Activated naive CD8-positive, alpha-beta T cell treated with anti-CD3 and anti-CD28 coated beads, Interleukin-2, amount 50 U/mL, for 16 hours (primary cell): ENCODE measurements at places on chromosomes 2 and 18.

GRCh38 chr18:72329533-72329932, 214.6 kb downstream of the CBLN2 start:
- no peak for DNase-seq

GRCh38 chr2:47357483-47357882, 45.5 kb upstream of the MSH2 start:
- DNase-seq, result no peak

DNA sequence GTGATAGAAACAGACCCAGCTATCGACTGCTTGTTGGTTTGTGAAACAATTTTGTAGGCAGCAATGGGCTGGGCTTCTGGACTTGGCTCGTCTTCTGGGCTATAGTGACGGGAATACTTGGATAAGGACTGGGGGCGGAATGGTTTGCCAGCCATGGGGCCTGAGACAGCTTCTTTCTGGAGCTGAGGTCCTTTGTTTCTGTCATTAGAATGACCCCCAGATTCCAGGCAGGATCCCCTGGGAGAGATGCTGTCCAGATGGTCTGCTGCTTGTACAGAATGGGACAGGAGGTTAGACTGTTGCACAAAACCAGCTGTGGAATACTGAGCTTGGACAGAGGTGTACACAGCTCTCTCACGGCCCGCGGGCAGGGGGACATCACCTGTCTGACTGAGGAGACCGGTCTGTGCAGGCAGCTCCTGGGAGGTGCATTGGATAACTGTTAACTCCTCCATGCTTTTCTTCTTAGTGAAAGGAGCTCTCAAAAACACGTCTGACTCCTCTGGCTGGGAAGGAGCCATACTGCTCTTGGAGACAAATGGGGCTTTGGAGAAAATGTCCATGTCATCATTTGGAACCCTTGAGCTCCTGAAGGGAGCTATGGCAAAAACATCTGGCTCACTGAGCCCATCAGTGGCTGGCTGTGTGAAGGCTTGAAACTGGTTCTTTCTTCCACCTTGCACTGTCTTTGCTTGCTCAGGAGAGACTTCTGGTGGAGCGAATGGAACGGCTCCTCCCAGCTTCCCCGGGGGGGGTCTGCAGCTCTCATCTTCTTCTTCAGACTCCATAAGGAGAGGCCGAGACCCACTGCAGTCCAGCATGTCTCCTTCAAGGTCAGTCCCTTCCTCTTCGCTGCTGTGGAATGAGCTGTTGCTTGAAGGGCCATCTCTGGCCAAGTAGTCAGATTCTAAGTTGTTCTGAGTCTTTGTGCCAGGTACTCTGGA, 28.6 kb upstream of the NFU1 start:
- no peak for DNase-seq

- DNase-seq, result no peak
These were observed 5.3 kb upstream of the ITPRID2 start for GRCh38 chr2:181886192-181886591.

GRCh38 chr2:234577191-234577590, 80.3 kb upstream of the ARL4C start:
- DNase-seq, result no peak
